ENCODE measurements at places on chromosomes 13 and 19.

- DNase-seq = no peak
Measured at GRCh38 chr19:37979547-37980082, 72.6 kb downstream of the SIPA1L3 start.

GRCh38 chr13:97719736-97720135 is 233.7 kb upstream of the IPO5 start:
- no peak for DNase-seq

- DNase-seq = no peak
Measured at GRCh38 chr13:33490461-33491327, 205.1 kb upstream of the STARD13 start.

DNA sequence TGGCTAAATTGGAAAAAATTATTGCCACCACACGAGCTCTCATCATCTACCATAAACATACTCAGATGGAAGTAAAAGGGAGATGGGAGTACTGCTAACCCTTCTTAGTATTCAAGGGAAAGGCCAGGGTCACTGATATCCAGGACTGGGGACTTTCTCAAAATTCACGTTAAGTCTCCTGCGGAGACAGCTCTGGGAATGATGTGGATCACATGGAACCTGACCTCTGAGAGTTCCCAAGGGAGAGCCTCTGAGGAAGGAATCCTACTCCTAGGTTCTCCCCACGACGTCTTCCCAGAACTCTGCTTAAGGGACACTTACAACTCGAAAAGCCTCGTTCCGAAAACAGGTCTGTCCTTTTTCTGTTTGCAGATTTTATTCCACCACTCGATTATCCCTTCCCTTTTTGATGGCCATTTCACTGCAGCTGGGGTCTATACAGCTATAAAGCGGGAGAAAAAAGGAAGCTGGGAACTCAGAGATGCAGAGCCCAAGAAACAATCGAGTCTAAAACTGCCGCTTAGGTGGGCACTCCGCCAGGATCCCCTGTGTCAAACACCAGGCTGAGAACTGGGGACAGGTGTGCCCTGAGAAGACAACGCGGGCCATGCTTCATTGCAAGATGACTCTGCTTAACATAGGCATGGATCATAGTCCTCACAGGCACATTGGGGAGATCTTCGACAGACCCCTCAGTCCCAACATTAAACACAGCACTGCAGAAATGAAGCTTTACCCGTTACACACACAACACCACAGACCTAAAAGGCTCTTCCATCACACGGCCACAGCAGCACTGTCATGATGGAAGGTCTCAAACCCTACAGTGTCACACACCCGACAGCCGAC is 823 bp upstream of the ZNF567 start:
- no peak for DNase-seq

Data from activated naive CD4-positive, alpha-beta T cell treated with Interleukin-2 at 50 U/mL for 16 hours (primary cell).